ENCODE measurements at places on chromosomes 16 and 17. TPM values are rescaled to one million over a fixed set of nuclear protein-coding genes. Genes with fewer than 3 reads are reported as not detected.

SLX1B gene
- total RNA-seq = 13.3 TPM

ZFP3 gene
- 3.0 TPM for total RNA-seq

SLC35G6 gene
- total RNA-seq = not detected

KRT34 gene
- total RNA-seq = not detected

IL32 gene
- total RNA-seq = 1.5 TPM

ALDOA gene
- total RNA-seq = 2,329 TPM

KRT13 gene
- 0.17 TPM for total RNA-seq

CACNA1G gene
- 0.09 TPM for total RNA-seq

KCNJ16 gene
- total RNA-seq = not detected

CCR7 gene
- total RNA-seq = 0.17 TPM

CRYBA1 gene
- total RNA-seq = not detected

TXNL4B gene
- 16.3 TPM for total RNA-seq

GAS7 gene
- 0.50 TPM for total RNA-seq

KRTAP29-1 gene
- total RNA-seq = 0.17 TPM

DOC2A gene
- not detected for total RNA-seq

NTN1 gene
- 5.2 TPM for total RNA-seq

NKD1 gene
- total RNA-seq = under 0.01 TPM

TBC1D3L gene
- 19.6 TPM for total RNA-seq

ATP2A3 gene
- total RNA-seq = not detected

FUS gene
- 19.5 TPM for total RNA-seq

ZSCAN32 gene
- total RNA-seq = 15.8 TPM

ABCA9 gene
- 1.8 TPM for total RNA-seq

PIK3R5 gene
- not detected for total RNA-seq

OR1A1 gene
- not detected for total RNA-seq

TBC1D3I gene
- total RNA-seq = not detected

KRT28 gene
- not detected for total RNA-seq

CD300H gene
- not detected for total RNA-seq

OR3A3 gene
- total RNA-seq = not detected

KIF2B gene
- not detected for total RNA-seq

HP gene
- total RNA-seq = not detected

MYH2 gene
- total RNA-seq = not detected
